Stimulated activated CD4-positive, alpha-beta T cell treated with anti-CD3 and anti-CD28 coated beads, TNF-alpha, amount 100 ng/mL, for 48 hours (primary cell): ENCODE measurements at places on chromosomes 5 and 9.
A peak's percentile ranks its signal among the peaks of the same experiment; 100 is the strongest.

- DNase-seq = no peak
These were observed 294.8 kb downstream of the AOPEP start for GRCh38 chr9:95021166-95021886.

DNA sequence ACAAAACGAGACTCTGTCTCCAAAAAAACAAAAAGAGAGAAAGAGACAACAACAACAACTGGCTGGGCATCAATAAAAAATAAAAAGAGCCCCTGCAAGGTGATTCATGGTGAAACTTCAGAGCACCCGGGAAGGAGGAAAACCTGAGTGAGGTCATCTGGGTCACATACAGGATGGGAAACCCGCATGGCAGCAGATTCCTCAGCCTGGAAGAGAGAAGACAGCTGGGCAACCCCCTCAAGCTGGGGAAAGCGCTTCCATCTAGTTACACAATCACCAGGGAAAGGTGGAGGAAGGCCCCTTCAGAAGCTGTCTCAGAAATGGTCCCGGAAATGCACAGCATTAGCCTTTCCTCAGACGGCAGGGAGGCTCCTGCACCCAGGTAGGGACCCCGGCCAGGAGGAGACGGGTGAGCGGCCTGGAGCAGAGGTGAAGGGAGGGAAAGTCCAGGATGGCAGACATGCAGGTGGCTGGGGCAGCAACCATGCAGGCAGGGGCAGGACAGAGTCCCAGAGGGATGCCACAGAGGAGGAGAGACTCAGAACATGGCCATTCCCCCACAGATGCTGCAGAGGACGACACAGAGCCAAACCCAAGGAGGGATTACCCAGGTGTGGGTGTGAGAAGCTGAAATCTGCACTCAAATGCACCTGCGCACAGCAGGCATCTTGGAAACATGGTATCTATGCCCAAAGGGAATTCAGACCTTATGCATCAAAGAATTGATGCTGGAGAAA is 29.4 kb downstream of the CAMSAP1 start:
- DNase-seq = no peak

GRCh38 chr9:129854588-129855110 is 19.4 kb downstream of the USP20 start:
- DNase-seq = no peak

DNA sequence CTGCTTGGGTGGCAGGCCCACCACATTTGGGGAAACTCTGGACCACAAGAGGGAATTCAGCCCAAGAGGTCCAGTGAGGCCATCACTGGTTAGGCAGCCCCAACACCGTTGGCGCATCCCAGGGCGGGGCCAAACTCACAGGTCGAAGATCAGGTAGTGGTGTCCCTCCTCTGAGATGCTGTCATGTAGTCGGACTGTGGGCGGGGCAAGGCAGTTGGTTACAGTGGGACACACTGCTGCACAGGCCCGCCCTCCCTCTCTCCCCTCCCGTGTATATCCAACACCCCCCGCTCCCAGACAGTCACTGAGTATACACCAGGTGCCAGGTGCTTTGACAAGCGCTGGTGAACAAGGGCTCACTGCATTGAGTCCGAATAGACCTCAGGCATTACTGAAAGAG is 32.1 kb downstream of the CAMK2A start:
- no peak for DNase-seq

- no peak for DNase-seq
These were observed 78.5 kb upstream of the TBC1D2 start for GRCh38 chr9:98333703-98334582.

DNA sequence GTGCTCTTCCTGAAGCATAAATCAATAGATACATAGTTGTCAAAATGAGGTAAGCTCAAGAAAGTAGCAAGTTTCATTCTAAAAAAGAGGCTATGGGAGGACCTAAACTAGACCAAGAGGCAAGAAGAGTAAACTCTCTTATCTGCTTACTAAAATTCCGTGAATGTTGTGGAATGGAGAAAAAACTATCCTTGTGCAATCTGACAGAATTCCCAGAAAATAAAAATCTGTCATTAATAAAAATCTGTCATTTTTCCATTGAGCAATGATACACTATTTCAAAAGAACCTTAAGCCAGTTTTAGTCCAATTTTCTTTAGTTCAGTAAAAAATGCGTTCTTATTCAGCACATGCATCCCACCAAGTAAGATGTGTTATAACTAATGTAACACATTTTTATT is 15.9 kb upstream of the FANCC start:
- no peak for DNase-seq

DNA sequence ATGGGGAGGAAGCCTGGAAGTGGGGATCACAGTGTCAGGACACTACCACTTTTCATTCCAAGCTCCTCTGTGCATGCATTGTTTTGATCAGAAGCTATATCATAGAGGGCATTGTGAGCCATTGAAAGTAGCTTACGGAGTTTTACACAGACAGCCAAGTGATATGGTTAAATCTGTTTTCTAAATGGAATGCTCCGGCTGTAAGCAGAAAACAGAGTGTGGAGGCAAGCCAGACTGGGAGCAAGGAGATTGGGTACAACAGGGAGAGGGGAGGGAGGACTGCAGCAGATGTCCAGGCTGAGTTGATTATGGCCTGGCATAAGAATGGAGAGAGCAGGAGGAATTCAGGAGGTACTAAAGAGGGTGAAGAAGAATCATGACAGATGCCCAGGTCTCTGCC is 15.5 kb upstream of the SOWAHA start:
- no peak for DNase-seq

DNA sequence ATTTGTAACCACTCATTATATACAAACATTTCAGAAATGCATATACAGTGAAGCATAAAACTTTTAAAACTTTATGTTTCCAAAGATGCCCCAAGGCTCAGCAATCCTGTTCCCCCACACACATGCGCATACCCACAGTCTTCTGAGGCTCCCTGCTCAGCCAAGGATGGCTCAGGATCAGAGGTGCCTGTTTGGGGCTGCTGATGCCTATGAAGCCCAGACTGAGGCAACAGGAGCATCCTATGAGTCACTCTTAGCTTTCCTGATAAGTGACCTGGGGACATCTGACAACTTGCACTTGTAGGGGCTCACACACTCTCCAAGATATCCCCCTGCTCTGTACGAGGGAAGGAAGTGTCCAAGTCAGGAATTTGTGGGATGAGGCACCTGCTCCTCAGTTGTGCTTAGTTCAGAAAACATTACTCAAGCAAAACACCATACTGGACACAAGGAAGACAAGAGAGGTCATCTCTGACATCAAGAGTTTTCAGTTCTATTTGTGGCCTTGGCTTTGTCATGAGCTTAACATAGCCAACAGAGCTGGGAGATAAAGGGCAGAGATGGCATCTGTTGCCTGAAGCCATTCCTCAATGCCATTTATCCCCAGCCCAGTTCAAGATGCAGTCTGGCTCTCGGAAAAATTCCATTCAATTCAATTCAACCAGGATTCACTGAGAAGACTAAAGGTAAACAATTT is 62.3 kb downstream of the NIPSNAP3B start:
- no peak for DNase-seq

DNA sequence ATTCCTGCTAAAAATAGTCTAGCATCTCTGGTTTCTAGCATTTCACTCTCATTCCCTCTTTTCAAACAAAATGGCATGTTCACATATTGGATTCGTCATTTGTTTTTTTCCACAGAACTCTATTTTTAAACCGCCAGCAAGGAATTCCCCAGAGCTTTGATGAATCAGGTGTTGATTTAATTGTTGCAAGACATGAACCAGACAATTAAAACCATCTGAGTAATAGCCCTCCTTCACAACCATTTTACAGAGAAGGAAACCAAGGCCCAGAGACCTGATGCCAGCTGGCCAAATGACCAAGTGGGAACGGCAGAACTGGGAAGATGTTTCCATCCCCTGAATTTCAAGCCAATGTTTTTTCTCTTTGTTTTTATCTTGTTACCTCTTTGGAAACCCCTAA is 167.0 kb downstream of the CAAP1 start:
- no peak for DNase-seq

DNA sequence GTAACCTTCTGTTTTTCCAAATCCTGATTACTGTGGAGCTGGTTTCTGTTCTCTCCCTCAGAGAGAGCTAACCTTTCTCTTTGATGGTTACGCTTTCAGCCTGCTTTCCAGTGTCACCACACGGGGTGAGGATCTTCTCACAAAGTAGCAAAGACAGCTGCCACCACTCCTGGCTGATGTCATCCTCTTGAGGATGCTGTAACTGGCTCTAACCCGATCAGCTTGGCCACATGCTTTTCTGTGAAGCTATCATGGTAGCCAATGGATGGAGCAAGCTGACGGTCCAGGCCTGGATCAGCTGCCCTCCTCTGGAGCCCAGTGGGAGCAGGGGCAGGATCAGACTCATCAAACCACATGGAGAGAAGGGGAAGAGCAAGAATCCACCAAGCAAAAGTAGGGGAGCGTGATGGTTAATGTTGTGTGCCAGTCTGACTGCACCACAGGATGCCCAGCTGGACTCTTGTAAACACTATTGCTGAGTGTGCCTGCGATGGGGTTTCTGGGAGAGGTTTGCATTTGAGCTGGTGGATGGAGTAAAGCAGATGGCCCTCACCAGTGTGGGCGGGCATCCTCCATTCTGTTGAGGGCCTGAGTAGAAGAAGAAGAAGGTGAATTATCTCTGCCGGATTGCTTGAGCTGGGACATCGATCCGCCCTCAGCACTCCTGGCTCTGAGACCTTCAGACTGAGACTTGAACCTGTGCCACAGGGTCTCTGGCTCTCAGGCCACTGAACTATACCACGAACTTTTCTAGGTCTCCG is 26.8 kb upstream of the ZNF354A start:
- DNase-seq = no peak

DNA sequence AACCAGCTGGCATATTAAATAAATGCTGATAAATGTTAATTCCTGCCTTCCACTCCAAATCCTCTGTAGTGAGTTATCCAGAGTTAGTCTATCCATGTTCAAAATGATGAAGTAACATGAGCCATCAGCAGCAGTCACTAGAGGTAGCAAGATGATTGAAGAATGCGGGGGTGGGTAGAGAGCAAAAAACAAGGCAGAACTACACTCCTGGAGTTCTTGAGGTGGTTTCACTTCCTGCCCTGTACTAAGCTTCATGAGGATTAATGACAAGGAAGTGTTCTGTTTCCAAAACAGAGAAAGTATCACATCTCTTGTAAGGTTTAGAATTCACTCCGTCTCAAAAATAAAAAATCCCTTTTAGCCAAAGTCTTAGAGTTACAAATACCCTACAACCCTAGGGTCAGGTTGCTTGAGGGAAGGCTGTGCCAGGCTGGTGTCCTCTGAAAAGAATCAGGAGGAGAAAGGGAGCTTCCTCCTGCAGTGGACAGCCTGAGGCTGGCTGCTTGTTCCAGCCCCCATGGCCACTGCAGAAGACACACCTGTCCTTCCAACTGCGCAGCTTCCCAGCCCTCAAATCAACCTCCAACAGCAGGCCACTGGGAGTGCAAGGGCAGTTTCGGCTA is 180.2 kb downstream of the DENND1A start:
- no peak for DNase-seq

GRCh38 chr9:98450496-98450895 is 195.0 kb upstream of the TBC1D2 start:
- no peak for DNase-seq

- no peak for DNase-seq
These were observed 144.6 kb downstream of the CD180 start for GRCh38 chr5:67052034-67052433.

DNA sequence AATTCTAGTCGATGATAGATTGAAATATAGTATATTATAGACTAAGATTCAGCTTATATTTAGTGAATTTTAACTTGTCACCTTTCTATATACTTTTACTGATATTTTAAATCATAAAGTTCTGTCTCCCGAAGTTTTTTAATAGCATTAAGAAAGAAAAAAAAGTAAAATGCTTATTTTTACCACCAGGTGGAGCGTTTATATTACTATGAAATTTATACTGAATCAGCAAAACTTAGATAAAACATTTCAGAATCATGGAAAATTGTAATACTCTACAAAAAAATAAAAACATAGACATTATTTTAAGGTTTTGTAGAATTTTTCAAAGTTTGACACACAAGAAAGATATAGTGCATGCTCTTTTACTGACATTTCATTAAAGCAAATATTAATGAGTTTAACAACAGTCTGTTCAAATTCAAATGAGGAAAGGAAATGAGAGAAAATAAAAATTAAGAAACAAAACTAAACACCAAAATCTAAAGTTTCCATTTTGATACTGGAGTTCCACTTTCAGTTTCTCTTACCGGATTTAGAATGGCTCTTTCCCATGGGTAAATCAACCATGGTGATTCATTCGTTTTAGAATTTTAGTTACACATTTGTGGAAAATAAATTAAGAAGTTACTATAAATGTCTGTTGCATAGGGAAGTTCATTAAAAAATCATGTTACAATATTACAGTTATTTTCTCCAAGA is 1035.3 kb downstream of the CDH12 start:
- DNase-seq = no peak

- DNase-seq = no peak
These were observed 5.3 kb upstream of the ARHGEF37 start for GRCh38 chr5:149576021-149576420.

DNA sequence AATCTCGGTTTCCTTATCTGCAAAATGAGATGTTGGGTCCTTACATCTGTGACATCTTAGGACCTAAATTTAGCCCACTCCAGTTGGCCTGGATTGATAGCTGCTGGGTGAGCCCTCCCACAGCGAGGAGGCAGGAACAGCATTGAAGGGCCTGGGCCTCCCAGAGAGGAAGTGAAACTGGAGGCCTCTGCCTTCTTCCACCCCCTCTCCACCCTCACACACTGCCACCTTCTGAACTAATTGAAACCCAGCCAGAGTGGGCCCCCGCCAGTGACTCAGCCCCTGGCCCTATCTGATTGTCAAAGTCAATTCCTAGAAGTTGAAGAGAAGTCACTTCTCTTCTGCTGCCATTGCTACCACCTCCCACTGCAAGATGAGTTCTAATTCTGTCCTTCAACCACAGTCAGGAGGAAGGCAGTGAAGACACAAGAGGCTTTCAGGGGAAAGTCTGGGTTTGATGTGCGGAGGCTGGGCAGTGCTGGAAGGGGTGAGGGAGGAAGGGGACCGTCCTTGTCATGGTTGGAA is 55.2 kb upstream of the NEK6 start:
- DNase-seq = peak; percentile 69

DNA sequence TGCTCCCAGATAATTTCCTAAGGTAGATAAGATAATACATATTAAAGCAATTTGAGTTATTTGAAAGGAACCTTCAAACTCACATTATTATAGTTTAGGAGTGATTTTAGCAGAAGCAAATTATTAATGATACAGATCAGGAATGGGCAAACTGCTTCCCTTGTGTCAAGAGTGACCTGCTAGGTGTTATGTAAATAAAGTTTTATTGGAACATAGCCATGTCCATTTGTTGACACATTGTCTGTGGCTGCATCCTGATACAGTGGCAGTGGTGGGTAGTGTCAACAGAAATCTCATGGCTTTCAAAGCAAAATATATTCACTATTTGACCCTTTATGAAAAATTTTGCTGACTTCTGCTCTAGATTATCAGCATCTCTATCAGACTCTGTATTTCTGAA is 11.4 kb upstream of the BASP1 start:
- no peak for DNase-seq
